ENCODE measurements at places on chromosomes 3 and 15. TPM values are rescaled to one million over a fixed set of nuclear protein-coding genes. Genes with fewer than 3 reads are reported as not detected.

Gene CDAN1
- 18.0 TPM for polyA plus RNA-seq

Gene P2RY12
- polyA plus RNA-seq, result 2.3 TPM

Gene HHATL
- 0.18 TPM for polyA plus RNA-seq

Gene ZNF662
- 23.4 TPM for polyA plus RNA-seq

Gene PLSCR4
- 38.8 TPM for polyA plus RNA-seq

Gene CSPG4
- polyA plus RNA-seq, result 6.9 TPM

Gene CMTM8
- polyA plus RNA-seq, result 20.1 TPM

Gene LYSMD4
- 17.5 TPM for polyA plus RNA-seq

Gene MUC20
- 34.5 TPM for polyA plus RNA-seq

Gene WDR76
- 4.9 TPM for polyA plus RNA-seq

Gene ARNT2
- polyA plus RNA-seq, result 8.0 TPM

Gene NAALADL2
- 6.5 TPM for polyA plus RNA-seq

Gene GREM1
- polyA plus RNA-seq, result 26.2 TPM

Gene BFSP2
- polyA plus RNA-seq, result not detected

Gene CCNL1
- 255 TPM for polyA plus RNA-seq

Gene CHSY1
- 14.9 TPM for polyA plus RNA-seq

Gene CIB2
- 151 TPM for polyA plus RNA-seq

Measured in large intestine (tissue), 12 donors.